ENCODE measurements at places on chromosomes 6 and 20.

DNA sequence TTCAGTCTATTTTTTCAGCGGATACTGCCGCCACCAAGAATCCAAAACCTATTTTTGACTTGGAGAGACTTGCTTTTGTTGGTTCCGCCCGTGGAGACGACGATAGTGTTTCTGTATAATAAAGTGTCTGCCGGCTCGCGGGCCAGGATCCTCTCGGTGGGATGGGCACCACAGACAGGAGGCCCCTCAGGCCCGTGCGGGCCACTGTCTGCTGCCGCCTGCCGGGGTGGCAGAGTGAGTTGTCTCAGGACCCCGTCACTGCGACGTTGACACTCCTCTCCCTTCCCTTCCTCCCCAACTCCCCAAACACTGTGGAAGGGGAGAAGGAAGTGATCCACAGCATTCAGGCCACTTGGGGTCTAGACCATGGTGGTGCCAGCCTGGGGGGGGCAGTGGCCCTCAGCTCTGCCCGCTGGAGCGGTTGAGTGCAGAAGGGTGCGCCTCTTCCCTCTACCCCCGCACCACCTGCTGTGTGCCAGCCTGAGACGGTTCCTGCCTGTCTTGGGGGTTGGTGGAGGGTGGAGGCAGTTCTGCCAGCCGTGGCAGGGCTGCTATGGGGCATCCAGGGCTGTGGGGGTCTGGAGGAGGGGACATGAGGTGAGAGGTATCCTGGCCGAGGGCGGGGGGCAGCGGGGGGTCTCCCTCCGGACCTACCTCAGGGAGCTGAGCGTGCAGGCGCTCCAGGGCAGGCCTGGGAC is 17.5 kb downstream of the RBM38 start:
- no peak for DNase-seq

DNA sequence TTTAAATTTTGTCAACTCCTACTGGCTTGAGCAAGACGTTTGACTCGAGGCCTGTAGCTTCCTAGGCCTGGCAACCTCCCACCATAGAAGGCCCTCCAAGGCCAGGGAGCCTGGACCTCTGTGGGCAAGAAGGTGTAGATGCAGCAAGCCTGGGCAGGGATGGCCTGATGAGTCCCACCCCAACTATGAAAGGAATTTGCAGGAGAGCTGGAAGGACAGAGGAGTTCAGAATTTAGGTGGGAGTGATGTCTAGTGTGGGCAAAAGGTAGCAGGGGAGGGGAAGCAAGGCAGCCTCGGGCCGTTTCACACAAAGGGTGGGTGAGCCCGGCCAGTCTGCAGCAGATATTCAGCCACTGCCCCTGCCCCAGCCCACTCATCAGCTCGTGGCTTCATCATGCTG is 245.2 kb downstream of the CDH26 start:
- DNase-seq, result no peak

- no peak for DNase-seq
Observed at GRCh38 chr20:17276101-17276500, 49.3 kb downstream of the PCSK2 start.

GRCh38 chr6:27517238-27517637 is 44.3 kb upstream of the ZNF184 start:
- DNase-seq, result no peak

DNA sequence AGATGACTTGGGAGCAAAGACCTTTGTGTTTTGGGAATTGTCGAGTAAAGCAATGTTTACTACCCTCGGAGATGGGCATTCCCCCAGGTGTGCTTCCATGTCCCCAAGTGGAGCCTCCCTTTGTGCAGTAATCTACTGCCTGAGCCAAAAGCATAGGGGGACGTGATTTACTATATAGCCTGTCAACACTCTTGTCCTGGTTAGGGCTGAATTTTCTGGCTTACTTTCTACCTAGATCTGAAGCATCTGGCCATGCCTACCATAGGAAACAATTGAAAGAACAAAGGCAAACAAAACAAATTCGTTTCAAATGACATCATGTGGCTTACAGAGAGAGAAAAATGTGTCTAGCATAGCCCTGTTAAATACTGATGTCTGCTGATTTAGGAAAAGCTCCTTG is 350.6 kb downstream of the SAMD5 start:
- no peak for DNase-seq

- DNase-seq, result no peak
Observed at GRCh38 chr6:25312703-25313102, 33.5 kb downstream of the CARMIL1 start.

- DNase-seq, result no peak
Observed at GRCh38 chr6:1468126-1468525, 78.8 kb downstream of the FOXF2 start.

- no peak for DNase-seq
Observed at GRCh38 chr6:146850238-146850896, 251.6 kb downstream of the ADGB start.

DNA sequence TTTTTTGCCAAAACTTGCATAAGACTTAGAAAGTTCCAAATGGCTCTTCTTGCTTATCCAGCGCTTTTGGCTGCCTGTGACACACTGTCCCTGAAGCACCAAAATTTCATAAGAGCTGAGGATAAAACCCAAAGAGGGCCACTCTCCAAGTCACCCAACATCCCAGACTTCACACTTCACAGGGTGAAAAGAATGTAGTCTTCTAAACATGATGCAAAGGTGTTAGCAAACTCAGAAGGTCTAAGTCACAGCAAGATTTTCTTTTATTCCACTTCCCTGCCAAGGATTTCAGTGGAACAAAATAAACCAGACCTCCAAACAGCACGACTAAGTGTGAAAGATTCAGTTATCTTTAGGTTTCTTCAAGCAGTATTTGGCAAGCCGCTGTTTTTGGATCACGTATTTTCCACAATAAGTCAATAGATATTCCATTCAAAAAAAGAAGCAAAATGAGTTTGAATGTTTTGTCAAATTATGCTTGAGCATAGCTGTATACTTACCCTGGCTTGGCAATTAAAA is 44.6 kb upstream of the CD93 start:
- no peak for DNase-seq

DNA sequence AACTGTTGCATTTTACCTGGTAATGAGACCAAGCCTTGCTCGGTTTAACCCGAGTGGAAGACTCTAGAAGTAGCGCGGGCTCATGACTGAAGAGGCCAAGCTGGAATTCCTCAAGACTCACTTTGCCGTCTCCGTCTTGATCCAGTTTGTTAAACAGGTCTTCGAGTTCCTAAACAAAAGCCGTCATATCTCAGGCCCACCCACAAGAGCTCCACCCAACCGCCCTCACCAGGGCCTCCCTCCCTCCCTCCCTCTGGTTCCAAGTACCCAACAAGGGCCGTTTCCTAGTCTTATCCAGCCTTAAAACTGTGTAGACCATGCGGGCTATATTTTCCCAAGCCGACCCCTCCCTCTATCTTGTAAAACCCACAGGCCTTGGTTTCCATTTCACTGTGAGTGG is 81.4 kb downstream of the NINL start:
- DNase-seq, result no peak

DNA sequence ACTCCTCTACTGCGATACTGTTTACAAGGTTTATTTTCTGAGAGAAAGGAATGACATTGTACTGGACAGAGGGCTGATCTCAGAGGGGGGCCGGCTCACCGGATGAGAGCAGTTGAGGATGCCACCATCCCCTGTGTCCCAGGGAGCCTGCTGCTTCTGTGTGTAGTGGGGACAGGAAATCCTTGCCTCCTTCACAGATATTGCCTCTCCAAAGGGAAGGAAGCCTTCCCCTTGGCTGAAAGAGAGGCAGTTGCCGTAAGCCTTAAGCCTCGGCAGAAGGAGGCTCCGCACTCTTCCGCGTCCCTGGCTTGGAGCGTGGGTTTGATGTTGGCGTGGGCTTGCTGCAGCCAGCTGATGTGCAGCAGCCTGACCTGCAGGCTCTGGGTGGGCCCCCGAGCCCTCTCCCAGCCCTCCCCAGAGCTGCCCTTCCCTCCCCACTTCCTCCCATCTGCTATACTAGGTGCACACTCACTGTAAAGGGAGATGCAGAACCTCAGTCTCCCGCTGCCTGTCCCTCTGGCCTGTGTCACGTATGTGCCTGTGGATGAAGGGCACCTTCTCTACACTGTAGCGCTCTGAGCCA is 45.7 kb upstream of the RPS6KA2 start:
- DNase-seq, result no peak

GRCh38 chr6:7802662-7803061 is 76.8 kb downstream of the BMP6 start:
- DNase-seq, result no peak

GRCh38 chr20:59145247-59145923 is 18.2 kb upstream of the ZNF831 start:
- no peak for DNase-seq

DNA sequence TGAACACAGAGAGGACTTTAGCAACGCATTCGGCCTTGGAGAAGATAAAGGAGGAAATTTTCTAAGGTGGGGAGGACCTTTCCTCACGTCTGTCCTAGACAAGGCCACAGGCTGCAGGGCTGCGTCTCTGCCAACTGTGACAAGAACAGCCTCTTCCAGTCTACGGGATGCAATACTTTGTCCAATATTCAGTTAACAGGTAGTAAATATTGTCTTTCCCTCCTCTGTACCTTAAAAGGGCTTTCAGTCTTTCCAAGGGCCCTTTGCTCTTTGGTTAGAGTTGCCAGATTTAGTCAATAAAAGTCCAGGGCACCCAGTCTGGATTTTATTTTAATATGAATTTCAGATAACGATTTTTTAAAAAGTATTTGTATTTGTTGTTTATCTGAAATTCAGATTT is 78.2 kb downstream of the ELOVL4 start:
- DNase-seq, result no peak

DNA sequence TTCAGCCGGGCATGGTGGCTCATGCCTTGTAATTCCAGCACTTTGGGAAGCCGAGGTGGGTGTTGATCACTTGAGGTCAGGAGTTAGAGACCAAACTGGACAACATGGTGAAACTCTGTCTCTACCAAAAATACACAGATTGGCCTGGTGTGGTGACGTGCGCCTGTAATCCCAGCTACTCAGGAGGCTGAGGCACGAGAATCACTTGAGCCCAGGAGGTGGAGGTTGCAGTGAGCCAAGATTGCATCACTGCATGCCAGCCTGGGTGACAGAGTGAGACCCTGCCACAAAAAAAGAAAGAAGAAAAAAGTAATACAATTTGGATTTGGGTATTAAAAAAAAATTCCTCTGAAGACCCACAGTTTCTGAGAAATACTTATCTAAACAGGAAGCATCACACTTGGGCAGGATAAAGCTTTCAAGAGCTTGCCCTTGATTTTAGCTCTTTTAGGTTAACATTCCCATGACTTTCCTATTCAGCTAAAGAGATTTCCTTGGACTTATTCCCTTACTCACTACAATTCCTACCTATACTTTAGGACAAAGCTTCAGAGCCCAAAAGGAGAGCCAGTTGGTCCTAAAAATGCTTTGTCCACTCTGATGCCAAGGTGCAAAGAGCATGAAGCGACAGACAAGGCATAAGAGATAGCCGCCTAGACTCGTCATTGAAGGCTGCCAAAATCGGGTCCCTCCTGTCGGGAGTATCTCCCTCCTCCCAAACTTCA is 1.9 kb downstream of the ELOVL2 start:
- DNase-seq, result no peak

DNA sequence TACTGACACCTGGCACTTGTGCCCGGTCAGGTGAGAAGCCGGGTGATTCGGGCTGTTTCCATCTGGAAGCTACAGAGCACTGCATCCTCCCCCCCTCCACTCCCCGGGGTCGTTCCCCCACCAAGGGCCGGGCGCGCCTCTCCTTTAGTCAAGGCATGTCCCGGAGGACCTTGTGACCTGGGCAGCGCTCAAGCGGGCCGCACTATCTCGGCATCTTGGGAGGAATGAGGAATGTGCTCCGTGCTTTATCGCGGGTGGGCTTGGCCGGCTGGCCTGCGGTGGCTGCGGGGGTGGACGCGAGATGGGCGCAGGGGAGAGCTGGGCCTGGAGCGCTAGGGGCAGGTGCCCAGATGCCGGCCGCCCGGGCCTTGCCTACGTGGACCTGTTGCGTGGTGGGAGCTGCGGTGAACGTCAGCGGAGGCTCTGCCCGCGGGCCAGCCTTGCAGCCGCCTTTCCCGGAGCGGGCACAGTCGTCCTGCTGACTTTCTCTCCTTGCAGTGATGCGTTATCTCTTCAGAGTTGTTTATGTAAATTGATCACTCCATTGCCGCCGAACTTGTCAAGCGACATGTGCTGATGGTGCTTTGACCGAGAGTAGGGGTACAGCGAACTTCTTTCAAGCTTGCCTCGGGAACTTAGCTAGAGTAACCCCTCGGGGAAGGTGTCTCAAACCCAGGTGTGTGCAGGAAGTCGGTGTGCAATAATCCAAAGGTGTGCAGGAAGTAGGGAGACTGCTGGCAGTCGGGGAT is 1.1 kb downstream of the LRRC1 start:
- DNase-seq, result peak; percentile 8

DNA sequence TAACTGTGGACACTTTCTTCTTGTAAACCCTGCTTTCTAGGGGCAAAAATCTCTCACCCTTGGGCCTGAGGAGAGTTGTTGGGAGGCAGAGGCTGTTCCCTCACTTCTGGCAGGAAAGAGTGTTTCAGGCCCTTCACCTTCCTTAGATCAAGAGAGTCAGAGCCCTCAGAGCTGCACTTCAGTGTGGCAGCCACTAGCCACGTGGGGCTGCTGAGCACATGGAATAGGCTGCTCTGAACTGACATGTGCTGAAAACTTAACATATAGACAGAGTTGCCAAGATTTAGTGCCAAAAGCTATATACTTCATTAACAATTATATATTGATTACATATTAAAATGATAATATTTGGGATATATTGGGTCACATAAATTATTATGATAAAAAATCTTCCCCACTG is 4.4 kb upstream of the LMBRD1 start:
- no peak for DNase-seq

DNA sequence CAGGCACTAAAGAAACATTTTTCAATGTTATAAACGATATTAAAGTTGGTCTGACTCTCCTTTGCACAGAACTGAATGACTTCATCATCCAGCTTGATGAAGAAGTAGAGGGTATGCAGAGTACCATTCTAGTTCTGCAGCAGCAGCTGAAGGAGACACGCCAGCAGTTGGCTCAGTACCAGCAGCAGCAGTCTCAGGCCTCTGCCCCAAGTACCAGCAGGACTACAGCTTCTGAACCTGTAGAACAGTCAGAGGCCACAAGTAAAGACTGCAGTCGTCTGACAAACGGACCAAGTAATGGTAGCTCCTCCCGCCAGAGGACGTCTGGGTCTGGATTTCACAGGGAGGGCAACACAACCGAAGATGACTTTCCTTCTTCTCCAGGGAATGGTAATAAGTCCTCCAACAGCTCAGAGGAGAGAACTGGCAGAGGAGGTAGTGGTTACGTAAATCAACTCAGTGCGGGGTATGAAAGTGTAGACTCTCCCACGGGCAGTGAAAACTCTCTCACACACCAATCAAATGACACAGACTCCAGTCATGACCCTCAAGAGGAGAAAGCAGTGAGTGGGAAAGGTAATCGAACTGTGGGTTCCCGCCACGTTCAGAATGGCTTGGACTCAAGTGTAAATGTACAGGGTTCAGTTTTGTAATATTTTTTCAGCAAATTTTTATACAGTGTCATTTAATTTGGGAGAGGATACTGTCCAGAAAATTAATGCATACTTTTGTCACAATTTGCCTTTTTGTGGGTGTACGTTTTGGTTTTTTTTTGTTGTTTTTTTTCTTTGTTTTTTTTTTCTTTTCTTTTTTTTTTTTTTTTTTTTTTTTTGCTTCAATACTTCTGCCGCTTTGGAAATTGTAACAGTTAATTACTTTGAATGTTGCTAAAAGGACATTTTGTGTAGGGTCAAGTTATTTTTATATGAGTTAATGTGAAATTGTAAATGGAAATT is 6.6 kb upstream of the ACAT2 start:
- no peak for DNase-seq

Measured in effector CD8-positive, alpha-beta T cell (primary cell).